Effector CD4-positive, alpha-beta T cell (primary cell): ENCODE measurements at places on chromosomes 2 and 18.

DNA sequence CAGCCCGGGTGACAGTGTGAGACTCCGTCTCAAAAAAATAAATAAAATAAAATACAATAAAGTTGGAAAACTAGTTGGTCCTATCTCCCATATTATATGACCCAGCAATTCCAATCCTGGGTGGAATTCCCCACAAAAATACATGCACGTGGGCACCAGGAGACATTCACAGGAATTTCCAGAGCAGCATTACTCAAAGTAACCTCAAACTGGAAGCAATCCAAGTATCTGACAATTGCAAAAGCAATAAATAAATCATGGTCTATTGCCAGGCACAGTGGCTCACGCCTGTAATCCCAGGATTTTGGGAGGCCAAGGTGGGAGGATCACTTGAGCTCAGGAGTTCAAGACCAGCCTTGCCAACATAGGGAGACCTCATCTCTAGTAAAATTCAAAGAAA is 101.2 kb upstream of the MAP4K4 start:
- no peak for DNase-seq

GRCh38 chr2:71100195-71100964 is 29.6 kb downstream of the MCEE start:
- DNase-seq = no peak

DNA sequence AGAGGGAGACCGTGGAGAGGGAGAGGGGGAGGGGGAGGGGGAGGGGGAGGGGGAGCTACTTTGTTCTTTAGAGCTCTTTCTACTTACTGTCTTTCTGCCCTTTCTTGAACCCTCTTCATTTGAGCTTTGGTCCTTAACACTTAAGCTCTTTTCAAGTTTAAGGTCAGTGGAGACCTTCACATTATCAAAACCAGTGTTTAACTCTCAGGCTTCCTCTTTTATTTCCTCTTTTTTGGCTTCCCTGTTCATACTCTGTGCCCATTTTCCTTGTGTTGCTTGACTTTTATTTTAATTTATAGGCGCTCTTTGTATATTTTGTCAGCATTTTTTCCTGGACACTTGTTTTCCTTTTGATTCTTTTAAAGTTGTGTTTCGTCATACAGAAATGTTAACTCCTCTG is 37.1 kb downstream of the ACSL3 start:
- no peak for DNase-seq

GRCh38 chr18:43278355-43278754 is 1.1 kb upstream of the SYT4 start:
- DNase-seq = no peak

DNA sequence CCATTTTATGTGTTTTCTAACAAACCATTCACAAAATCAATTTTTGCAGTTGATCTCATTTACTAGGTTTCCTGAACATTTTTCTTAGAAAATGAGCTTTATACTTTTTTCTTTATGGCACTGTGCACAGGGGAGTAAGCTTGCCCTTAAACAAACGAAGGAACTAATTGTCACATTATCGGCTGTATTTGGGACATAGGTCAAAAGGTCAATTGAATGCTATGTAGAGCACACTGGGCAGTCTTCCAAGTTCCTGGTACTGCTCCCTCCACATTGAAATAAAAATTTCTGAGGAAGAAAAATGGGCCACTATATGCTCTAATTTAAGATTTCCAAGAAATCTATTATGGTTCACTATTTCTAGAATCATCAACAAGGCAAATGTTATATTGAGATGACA is 93.6 kb upstream of the TMEFF2 start:
- no peak for DNase-seq

- no peak for DNase-seq
These were observed 27.3 kb downstream of the SESTD1 start for GRCh38 chr2:179237209-179237946.

DNA sequence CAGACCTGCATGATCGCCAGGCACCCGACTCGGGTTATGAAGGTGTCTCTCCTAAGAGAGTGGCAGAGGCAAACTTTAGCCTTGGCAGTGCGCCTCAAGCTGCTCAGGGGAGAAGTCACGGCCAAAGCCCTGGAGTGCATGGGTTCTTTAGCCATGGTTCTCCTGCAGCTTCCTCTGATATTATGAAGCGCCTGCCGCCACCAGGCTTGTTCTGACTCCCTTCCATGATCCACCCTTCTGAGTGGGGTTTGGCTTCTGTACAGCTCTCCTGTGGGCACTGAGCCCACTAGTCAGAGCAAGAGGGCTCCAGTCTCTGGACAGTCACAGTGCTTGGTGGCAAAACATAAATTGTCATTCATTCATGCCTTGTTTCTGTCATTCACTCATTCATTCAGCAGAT is 25.9 kb upstream of the TMBIM1 start:
- no peak for DNase-seq

DNA sequence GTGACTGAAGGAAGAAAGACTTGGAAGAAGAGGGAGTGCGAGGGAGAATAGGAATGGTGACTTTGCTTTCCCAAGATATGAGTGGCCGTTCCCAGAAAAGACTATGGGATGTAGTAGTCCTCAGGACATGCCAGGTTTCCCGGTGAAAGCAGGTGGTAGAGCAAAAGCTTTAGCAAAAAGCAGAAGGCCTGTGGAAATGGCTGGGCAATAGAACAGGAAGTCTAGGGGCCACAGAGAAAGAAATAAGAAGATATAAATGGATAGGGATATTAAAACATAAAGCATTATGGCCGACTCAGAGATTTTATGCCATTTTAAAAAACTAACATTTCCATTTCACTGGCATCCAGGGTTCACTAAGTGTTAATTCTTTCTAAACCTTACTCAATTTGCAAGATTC is 1.2 kb upstream of the SERPINB13 start:
- DNase-seq = no peak

DNA sequence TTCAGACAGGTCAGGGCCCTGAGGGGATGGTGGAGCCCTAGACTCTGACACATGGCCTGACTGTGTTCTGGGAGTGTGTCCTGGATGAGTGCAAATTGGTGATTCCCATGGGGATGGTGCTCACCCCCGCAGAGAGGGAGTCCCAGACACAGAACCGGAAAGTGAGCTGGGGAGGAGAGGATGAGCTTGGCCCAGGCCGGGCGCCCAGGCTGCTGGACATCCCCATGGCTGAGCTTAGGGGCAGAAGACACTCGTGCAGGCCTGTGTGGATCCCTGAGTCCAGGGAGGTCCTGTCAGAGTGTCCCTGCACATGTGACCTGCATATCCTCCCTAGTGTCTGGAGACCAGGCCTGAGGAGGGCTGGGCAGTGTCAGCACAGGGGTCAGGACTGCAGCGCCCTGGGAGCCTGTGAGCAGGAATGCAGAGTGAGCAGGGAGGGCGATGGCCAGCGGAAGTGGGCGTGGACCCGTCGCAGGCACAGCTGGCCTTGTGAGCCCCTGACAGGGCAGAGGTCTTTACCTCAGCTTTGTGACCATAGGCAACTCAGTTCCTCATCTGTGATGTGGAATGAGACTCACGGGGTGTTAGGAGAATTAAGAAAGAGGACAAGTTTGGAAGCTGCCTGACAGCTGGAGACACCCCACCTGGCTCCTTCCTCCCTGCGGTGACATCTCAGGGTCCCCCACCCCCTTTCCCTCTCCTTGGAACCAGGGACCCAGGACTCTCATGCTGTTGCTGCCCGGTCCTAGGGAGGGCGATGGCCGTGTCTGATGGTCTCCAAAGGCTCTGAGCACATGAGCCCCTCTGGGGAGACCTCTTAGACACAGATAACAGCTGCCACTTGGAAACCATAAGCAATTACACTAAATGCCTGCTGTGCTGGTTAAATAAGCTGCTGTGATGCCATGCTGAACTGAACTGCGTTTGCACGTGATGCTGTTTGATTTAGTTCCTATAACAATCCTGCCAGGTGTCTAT is 62.6 kb upstream of the HS6ST1 start:
- no peak for DNase-seq

DNA sequence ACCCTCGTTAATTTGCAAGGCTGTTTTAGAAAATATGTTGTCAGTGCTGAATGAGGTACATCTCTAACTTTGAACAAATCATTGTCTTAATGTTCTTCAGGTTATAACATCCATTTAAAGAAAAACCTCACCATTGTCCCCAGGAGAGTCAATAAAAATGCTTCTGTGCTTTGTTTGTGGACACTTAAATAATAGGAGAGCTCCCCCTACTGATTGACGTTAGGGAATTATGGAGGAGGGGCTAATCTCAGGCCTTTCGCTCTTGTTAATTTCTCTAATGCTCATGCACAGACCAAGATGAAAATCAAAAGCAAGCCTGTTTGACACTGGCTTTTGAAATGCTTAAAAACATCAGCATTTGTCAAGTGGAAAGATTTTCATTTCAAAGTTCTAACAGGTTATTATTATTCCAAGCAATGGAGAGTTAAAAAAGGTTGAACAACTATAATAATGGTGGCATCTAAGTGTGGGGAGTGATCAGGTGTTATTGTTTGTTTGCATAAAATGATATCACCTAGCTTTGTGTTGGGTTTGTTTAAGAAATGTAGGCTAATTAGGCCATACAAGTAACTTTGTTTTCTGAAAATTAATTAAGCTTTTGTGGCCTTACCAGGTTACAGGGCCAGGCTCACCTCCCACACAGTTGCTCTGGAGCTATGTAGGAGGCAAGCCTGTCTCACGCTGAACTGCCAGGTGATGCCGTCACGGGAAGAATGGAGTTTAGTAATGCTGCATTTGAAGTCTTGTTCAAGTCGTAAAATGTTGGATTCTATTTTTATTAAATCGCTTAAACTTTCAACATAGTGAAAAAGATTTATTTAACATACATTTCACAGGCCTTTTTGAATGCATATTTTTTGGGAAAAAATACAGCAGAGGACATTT is 51.7 kb upstream of the SMIM21 start:
- DNase-seq = no peak

- DNase-seq = no peak
These were observed 67.8 kb downstream of the MYT1L start for GRCh38 chr2:2263196-2263829.

DNA sequence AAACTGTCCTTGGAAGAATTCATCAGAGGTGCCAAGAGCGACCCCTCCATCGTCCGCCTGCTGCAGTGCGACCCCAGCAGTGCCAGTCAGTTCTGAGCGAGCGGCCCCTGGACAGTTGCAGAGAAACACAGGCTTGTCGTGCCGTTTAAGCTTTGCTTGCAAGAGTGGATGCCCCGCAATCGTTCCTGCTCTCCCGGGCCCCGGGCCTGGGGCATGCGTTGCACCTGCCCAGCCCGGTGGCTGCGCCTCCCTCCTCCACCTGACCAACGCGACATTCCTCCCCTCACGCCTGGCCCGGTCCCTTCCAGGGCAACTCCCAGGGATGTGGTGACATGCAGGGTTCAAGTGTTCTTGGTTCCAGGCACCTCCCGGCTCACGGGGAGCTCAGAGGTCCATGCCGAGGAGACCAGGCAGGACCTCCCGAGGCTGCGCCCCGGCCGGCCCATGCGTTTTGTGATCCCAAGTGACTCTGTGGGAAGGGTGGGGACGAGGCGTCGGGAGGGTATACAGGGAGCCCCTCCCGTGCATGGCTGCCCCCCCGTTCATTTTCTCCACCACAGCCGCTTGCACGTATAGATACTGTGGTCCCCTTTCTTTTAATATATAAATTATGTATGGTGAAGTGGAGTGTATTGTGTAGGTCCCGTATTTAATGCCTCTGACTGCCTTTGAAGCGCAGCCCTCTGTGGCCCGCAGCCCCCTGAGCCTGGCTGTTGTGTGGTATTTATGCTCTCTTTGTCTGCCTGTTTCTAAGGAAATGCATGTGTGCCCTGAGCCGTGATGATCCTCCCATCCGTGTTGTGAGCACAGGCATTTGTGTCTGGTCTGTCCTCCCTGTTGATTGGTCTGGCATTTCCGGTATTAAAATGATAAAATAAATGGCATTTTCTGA is 21.2 kb downstream of the ODC1 start:
- DNase-seq = no peak

- DNase-seq = no peak
These were observed 320.7 kb downstream of the MTX2 start for GRCh38 chr2:176589825-176590440.

- no peak for DNase-seq
These were observed 34.5 kb downstream of the CMPK2 start for GRCh38 chr2:6831229-6831628.

- DNase-seq = no peak
These were observed 691 bp upstream of the THSD7B start for GRCh38 chr2:136764452-136765255.

DNA sequence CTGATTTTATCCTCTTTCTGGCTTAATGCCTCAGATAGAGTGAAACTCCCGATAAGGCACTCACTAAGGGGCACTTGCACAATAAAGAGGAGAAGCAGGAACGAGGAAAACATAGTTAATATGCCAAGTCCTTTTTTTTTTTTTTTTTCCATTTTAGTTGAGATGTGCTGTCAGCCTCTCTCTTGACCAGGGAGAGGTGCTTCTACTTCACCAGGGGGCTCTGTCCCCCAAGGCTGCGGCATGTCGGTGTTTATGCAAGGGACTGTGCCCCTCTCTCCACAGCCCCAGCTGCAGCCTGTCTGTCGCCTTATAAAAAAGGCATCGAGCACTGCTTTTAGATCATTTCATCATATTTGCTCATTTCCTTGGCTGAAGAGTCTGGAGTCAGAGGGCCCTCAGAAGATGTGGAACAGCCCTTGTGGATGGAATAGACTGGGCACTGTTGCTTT is 178.1 kb downstream of the SLC8A1 start:
- DNase-seq = no peak

GRCh38 chr2:54009549-54009948 is 38.8 kb upstream of the PSME4 start:
- no peak for DNase-seq

DNA sequence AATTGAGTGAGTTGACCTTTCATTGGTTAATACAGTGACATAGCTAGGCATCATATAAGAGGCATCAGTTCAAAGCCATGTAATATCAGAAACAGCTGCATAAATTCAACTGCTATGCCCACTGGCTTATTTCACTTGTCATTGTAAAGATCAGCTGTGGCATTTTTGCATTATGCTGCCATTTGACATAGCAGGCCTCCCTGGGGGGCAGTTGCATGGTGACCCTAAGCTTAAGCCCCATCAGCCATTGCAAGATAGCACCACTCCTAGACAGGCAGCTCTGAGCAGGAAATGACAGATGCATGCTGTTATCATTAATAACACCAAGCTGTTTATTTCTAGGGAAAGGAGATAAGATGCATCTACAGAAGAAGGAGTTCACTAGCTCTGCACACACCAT is 233.4 kb upstream of the CNTNAP5 start:
- DNase-seq = no peak

- DNase-seq = peak; percentile 25
These were observed 510.3 kb downstream of the RNF144A start for GRCh38 chr2:7427293-7428060.

DNA sequence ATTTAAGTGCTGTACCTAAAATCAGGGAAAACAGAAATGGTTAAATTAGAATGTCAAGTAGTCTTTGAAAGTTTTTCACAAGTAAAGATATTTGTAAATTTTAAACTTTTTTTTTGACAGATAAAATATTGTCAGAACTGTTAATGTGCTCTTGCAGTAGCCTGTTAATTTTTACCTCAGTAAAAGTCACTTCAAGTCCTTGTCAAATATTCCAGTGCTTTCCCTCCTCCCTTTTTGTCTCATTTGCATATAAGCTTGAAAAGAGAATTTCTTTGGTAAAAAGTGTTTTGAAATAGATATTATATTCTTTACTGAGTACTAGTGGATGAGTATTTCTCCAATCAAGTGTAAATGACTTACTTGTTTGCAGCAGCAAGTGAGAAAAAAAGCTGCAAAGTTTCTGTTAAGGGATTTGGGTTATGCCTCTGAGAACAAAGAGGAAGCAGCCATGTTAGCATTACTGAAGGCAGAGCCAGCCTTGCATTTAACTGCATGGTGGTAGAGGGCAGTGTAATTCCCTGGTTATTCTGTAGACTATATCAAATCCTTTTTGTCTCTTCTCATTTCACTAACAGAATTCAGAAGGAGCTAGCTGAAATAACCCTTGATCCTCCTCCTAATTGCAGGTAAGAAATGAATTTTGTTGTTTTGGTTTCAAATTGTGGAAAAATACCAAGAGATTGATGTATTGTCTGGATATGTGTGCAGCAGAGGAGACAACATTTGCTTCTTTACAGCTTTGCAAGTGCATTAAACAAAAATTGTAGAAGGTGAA is 3.2 kb downstream of the UBE2E3 start:
- no peak for DNase-seq
